ENCODE measurements at places on chromosomes 3 and 15. TPM values are rescaled to one million over a fixed set of nuclear protein-coding genes. Genes with fewer than 3 reads are reported as not detected.

DNA sequence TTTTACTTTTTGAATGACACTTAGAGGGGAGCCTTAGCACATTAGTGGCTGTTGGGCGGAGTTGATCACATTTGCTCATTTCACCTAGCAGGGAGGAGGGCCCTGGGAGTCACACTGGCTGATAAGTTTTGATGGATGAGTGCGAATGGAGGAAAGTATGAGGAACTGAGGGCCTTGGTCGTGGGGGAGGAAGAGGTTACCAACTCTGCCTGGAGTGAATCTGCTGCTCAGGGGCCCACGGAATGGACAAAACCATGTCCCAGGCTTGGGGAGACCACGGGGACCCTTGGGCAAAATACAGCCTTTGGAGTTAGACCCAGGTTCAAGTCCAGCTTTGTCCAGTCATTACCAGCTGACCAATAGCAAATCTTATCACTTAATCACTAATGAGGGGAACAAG lies 5.1 kb upstream of the FLNB start:
- H3K36me3 ChIP-seq, result no peaks in the 10 kb centered on the region
- peaks cover 17% of the 10 kb centered on the region for H3K4me1 ChIP-seq
- no peak overlapping the region for H3K4me3 ChIP-seq
- DNase-seq, result no peak
- H3K27me3 ChIP-seq, result no peaks in the 10 kb centered on the region

GRCh38 chr15:28021281-28022039 lies 77.7 kb downstream of the OCA2 start:
- no peaks in the 10 kb centered on the region for H3K27me3 ChIP-seq
- H3K4me3 ChIP-seq, result no peak overlapping the region
- no peaks in the 10 kb centered on the region for H3K4me1 ChIP-seq
- H3K36me3 ChIP-seq, result no peaks in the 10 kb centered on the region

- no peak for DNase-seq
- H3K36me3 ChIP-seq, result peaks cover 39% of the 10 kb centered on the region
- no peak overlapping the region for H3K4me3 ChIP-seq
- H3K4me1 ChIP-seq, result no peaks in the 10 kb centered on the region
These were observed 26.9 kb downstream of the ZXDC start for GRCh38 chr3:126448893-126449180.

GRCh38 chr3:17901893-17902292 lies 159.5 kb upstream of the TBC1D5 start:
- no peaks in the 10 kb centered on the region for H3K27me3 ChIP-seq
- no peaks in the 10 kb centered on the region for H3K4me1 ChIP-seq
- H3K4me3 ChIP-seq, result no peak overlapping the region
- no peak overlapping the region for H3K27ac ChIP-seq

DNA sequence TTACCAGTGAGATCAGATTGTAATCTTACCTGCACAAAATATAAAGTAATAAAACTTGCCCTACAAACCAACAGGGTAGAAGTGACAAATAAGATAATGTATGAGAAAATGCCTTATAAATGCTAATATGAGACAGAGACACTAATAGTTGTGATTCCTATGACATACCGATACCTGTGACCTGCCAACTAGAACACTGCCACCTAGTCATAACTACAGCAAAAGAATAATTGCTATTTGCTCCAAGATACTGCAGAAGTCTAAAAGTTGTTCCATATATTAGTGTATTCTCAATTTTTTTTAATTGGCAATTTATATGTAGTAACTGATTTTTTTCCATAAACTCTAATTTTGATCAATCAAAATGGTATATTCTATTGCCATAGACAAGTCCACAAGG lies 25.3 kb upstream of the GP5 start:
- no peak overlapping the region for H3K27ac ChIP-seq
- no peaks in the 10 kb centered on the region for H3K27me3 ChIP-seq
- H3K4me3 ChIP-seq, result no peak overlapping the region
- DNase-seq, result no peak

DNA sequence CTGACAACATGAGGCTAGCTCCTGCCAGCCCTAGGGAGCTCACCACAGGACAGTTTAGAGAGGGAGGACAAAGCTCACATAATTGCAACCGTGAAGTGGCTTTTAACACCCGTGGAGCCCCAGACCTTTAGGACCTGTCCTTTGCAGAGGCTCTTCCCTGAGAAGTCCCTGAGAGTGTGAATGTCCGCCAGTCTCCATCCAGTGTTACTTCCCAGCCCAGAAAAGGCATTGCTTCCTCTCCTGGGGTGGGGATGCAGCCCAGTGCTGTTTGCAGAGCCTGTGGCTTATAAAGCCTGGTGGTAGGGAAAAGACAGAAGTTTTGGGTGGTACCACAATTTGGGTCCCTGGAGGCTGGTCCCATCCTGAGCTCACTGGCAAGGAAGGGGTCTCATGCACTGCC lies 182.0 kb downstream of the SLCO3A1 start:
- H3K4me3 ChIP-seq, result no peak overlapping the region
- no peaks in the 10 kb centered on the region for H3K27me3 ChIP-seq
- no peak overlapping the region for H3K27ac ChIP-seq

DNA sequence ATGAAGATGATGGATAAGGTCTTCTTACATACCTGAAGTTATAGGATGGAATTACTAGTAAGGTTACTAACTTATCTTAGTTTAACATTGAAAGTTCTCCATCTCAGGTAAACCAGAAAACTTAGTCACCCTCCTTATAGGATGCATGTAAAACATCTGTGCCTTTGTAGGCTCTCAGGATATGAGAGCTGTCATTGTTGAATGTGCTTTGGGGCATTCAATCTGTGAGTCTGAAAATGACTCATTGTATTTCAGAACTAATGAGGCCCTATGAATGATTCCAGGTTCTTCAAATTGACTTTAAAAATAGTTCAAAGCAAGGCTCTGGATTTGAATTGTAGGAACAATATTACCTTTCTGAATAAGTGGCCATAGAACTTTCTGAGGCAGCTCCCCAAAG lies 237.7 kb upstream of the AZI2 start:
- no peaks in the 10 kb centered on the region for H3K36me3 ChIP-seq
- H3K27me3 ChIP-seq, result no peaks in the 10 kb centered on the region
- DNase-seq, result no peak

GRCh38 chr15:67259806-67260205 lies 5.2 kb downstream of the IQCH start:
- H3K27ac ChIP-seq, result no peak overlapping the region
- H3K36me3 ChIP-seq, result no peaks in the 10 kb centered on the region
- H3K27me3 ChIP-seq, result no peaks in the 10 kb centered on the region

GRCh38 chr3:50302095-50303012 lies 1.0 kb downstream of the HYAL1 start:
- peaks cover 27% of the 10 kb centered on the region for H3K4me1 ChIP-seq
- H3K4me3 ChIP-seq, result no peak overlapping the region
- H3K27ac ChIP-seq, result no peak overlapping the region
- no peaks in the 10 kb centered on the region for H3K27me3 ChIP-seq
- H3K36me3 ChIP-seq, result no peaks in the 10 kb centered on the region

DNA sequence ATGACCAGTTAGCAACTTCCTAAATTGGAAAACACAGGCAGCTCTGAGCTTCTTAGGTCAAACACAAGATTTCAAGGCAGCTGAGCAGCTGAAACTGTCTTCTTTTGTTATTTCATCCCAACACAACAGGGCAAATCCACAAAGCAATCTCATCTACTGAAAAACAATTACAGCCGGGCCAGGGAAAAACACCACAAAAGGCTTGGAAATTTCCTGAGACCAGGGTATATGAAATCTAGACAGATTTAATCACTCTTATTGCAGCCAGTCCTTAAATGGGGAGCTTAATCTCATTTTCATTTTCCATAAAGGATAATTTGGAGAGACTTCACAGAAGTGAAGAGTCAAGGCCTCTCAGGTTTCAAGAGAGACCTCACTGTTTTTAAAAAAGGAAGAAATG lies 181.8 kb downstream of the SSR3 start:
- no peak overlapping the region for H3K4me3 ChIP-seq
- no peaks in the 10 kb centered on the region for H3K27me3 ChIP-seq
- H3K36me3 ChIP-seq, result no peaks in the 10 kb centered on the region
- no peak for DNase-seq
- no peaks in the 10 kb centered on the region for H3K4me1 ChIP-seq
- H3K27ac ChIP-seq, result no peak overlapping the region

GRCh38 chr15:83694015-83694414 lies 40.1 kb downstream of the ADAMTSL3 start:
- no peaks in the 10 kb centered on the region for H3K4me1 ChIP-seq
- no peak for DNase-seq
- no peak overlapping the region for H3K27ac ChIP-seq

- no peak overlapping the region for H3K27ac ChIP-seq
- no peaks in the 10 kb centered on the region for H3K4me1 ChIP-seq
- H3K27me3 ChIP-seq, result no peaks in the 10 kb centered on the region
- H3K4me3 ChIP-seq, result no peak overlapping the region
These were observed 15.5 kb upstream of the ACAP2 start for GRCh38 chr3:195458316-195458717.

- no peak overlapping the region for H3K27ac ChIP-seq
- DNase-seq, result no peak
- no peak overlapping the region for H3K4me3 ChIP-seq
- H3K27me3 ChIP-seq, result no peaks in the 10 kb centered on the region
- H3K4me1 ChIP-seq, result no peaks in the 10 kb centered on the region
These were observed 23.7 kb upstream of the FBXL22 start for GRCh38 chr15:63573533-63573932.

- H3K27me3 ChIP-seq, result no peaks in the 10 kb centered on the region
- H3K4me3 ChIP-seq, result no peak overlapping the region
- no peak for DNase-seq
- peaks cover 11% of the 10 kb centered on the region for H3K4me1 ChIP-seq
- peak overlapping the region; percentile 55 for H3K27ac ChIP-seq
- H3K36me3 ChIP-seq, result no peaks in the 10 kb centered on the region
These were observed 14.3 kb downstream of the ARL8B start for GRCh38 chr3:5136211-5136918.

PLOD2 gene
- not detected for total RNA-seq

C3orf52 gene
- 0.90 TPM for total RNA-seq

OR5K2 gene
- total RNA-seq, result not detected

ST8SIA2 gene
- total RNA-seq, result not detected

CHRD gene
- total RNA-seq, result not detected

FRMD5 gene
- not detected for total RNA-seq

ZKSCAN7 gene
- 3.4 TPM for total RNA-seq

P2RY12 gene
- total RNA-seq, result 1.6 TPM

Measured in natural killer cell (primary cell).